ENCODE measurements at places on chromosomes 7 and 10. TPM values are rescaled to one million over a fixed set of nuclear protein-coding genes. Genes with fewer than 3 reads are reported as not detected.

GRCh38 chr10:90096196-90096595, 394.8 kb downstream of the KIF20B start:
- no peak for DNase-seq
- H3K27ac ChIP-seq: no peak overlapping the region
- H3K27me3 ChIP-seq: no peaks in the 10 kb centered on the region
- no peaks in the 10 kb centered on the region for H3K36me3 ChIP-seq
- H3K4me1 ChIP-seq: no peaks in the 10 kb centered on the region

DKK1 gene
- total RNA-seq: 14.0 TPM

GRCh38 chr7:132243051-132243450, 333.2 kb downstream of the PLXNA4 start:
- H3K4me1 ChIP-seq: no peaks in the 10 kb centered on the region
- DNase-seq: no peak
- H3K27ac ChIP-seq: no peak overlapping the region
- no peak overlapping the region for H3K4me3 ChIP-seq

DNA sequence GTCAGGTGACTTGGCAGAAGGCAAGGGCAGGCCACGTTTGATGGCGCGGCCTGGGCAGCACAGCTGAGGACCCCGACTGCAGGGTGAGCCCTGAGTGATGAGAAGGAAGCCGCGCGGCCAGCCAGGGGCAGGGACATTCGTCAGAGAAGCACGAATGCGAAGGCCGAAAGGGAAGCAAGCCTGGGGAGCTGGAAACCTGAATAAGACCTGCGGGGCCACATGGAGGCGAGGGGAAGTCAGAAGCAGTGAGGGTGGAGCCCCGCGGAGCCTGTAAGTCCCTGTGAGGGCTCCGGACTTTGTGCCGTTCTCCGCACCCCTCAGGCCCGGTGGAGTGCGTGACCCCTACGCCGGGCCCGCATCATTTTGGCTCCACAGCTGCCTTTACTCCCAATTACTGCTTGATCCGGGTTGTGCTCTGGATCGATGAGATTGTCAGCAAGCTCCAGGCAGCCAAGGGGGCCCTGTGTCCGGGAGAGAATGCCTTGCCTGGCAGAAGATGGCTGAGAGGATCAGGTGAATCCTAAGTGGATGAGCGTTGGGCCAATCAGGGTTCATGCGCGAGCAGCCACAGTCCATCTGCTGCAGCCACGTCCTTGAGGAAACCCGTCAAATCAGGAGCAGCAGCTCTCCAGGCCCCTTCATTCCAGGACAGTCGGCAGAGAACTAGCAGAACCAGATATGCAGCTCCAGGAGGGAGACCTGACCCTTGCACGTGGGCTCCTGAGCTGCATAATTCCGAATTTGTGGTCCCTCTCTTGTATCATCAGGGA, 293.3 kb upstream of the SHH start:
- no peaks in the 10 kb centered on the region for H3K36me3 ChIP-seq
- no peaks in the 10 kb centered on the region for H3K4me1 ChIP-seq
- H3K4me3 ChIP-seq: no peak overlapping the region
- H3K27me3 ChIP-seq: no peaks in the 10 kb centered on the region
- no peak overlapping the region for H3K27ac ChIP-seq

ACTL6B gene
- total RNA-seq: 0.49 TPM

LIPJ gene
- not detected for total RNA-seq

IFIT1B gene
- total RNA-seq: not detected
